ENCODE measurements at places on chromosomes 16 and 17.

- no peak for DNase-seq
Measured at GRCh38 chr17:35147375-35147905, at the start of gene UNC45B. TSS of gene UNC45B (plus strand) at chr17:35147817. CDS start at chr17:35148264, 447 bp downstream.

- no peak for DNase-seq
Measured at GRCh38 chr17:44438636-44439035, 49.2 kb upstream of the ITGA2B start.

- DNase-seq, result no peak
Measured at GRCh38 chr17:63800783-63801182, 26.4 kb upstream of the PSMC5 start.

GRCh38 chr17:10286324-10286723, 86.5 kb downstream of the MYH13 start:
- DNase-seq, result no peak

DNA sequence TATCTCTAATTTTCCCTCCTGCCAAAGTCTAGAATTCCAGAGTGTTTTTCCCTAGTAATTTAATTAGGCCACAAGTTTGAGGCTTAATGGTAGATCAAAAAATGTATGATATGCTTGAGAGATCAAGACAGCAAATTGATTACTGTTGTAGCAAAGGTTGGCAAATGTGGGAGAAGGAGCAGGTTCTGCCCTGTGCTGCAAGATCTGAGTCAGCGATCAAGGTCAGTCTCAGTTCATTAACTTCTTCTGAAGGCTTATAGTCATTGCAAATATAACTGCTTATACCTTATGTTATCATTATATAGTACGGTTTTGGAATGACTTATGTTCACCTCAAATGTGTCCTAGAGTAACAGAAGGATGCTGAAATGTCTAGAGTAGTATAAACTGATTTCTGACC, 231.1 kb upstream of the TBX2 start:
- DNase-seq, result no peak

DNA sequence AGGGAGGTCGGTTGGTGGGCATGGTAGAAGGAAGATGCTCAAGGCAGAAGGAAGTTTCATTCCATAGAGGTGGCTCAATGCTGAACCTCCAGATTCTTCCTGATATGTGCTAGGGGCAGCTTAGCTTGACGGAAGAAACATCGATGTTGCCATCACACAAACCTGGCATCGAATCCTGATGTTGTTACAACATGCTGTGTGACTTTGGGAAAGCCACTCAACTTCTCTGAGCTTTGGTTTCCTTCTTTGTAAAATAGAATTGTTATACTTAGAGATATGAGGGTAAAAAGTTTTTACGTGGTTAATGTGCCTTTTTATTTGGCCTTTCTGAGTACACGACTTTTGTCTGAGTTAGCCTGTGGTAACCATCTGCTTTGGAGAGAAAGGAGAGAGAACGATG, 287.9 kb downstream of the SHISA9 start:
- no peak for DNase-seq

DNA sequence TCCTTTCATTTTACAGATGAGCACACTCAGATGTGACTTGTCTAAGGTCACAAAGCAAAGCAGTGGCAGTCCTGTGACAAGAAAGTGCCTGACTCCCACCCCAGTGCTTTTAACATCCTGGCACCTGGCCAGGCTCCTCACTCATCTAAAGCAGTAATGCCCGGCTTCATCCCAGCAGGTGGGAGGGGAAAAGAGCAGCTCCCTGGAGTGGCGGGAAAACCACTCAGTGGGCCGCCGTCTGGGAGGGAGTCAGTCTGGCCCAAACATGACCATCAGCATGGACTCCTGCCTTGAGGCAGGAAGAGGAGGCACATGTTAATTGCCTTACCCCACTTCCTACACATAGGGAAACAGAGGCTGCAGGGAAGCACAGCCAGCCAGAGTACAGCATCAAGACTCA, 2.6 kb downstream of the PCGF2 start:
- no peak for DNase-seq

DNA sequence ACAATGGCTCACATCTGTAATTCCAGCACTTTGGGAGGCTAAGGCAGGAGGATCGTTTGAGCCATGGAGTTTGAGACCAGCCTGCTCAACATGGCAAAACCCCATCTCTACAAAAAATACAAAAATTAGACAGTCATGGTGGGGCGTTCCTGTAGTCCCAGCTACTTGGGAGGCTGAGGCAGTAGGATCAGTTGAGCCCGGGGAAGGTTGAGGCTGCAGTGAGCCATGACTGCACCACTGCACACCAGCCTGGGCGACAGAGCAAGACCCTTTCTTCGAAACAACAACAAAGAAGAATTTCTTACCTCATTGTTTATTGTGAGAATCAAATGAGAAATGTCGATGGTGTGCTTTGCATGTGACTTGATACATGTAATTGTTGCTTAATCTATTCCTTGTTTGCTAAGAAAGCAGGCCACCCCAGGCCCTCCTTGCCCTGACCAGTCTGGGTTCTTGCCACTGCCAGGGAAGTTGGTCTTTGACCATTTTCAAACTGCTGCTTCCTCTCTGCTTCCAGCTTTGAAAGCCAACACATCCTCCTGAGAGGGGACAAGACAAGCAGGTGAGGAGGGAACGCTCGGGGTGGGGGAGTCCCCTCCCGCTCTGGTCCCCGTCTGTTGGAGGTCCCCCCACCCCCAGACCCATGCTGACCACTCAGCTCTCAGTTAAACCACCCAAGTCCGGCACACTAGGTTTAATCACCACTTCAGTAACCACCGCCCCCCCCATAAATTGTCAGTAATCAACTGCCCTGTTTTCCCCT, 47.3 kb upstream of the CPNE2 start:
- no peak for DNase-seq

DNA sequence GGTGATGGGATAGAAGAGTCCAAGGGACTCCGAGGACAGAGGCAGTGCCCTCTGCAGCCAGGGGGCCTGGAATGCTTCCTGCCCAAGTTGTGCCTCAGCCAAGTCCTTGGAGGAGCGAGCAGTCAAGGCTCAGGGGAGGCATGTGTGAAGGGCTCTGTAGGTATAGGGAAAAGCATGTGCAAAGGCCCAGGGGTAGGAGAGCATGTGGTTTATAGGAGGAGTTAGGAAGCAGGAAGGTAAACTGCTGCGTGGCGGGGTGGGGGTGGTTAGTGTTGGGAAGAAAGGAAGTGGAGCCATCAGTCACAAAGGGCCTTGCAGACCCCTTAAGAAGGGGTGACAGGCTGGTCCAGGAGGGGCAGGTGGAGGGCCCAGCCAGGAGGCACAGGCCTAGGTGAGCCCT, 7.2 kb downstream of the POLR3E start:
- no peak for DNase-seq

- DNase-seq, result no peak
Measured at GRCh38 chr16:3879258-3879886, 1.1 kb downstream of the CREBBP start.

DNA sequence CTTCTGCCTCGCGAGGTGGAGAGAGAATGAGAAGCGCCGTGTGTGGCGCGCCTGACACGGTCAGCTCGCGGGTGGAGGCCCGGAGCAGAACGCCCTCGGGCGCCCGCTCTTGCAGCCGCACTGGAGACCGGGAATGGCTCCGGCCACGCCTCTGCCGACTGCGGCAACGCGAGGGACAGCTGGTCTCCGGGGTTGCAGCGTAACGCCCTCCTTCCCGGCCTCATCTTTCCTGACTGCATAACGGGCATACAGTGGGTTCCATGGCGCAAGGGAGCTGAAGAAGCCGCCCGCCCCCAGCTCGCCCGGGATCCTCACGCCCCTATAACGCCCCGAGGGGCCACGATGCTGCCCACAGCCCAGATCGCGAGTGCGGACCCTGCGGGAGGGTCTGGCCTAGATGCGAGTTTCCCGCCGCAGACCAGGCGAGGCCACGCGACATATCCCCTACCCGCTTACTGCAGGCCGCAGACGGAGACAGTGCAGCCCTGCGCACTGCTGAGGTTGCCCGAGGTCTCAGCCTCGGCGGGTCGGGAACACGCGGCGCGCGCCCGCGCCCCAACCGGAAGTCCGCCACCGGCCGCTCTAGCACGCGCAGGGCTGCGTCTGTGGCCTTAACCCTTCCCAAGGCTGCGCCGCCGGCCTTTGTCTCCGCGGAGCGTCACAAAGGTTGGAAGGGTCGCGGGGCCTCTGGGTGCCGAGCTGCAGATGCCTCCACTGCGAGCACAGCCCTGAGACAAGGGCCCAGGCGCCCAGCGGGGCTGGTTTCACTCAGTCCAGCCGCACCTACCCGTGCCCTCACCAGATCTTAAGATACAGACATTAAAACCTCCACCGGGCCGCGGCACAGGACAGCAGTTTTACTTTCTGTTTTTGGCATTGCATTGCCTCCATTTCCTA, 18.8 kb downstream of the BCL7C start:
- peak; percentile 57 for DNase-seq
